CD4-positive, alpha-beta memory T cell (primary cell): ENCODE measurements at places on chromosomes 16 and 17. TPM values are rescaled to one million over a fixed set of nuclear protein-coding genes. Genes with fewer than 3 reads are reported as not detected.

- no peak for DNase-seq
Measured at GRCh38 chr16:78589331-78589730, 489.9 kb downstream of the WWOX start.

DNA sequence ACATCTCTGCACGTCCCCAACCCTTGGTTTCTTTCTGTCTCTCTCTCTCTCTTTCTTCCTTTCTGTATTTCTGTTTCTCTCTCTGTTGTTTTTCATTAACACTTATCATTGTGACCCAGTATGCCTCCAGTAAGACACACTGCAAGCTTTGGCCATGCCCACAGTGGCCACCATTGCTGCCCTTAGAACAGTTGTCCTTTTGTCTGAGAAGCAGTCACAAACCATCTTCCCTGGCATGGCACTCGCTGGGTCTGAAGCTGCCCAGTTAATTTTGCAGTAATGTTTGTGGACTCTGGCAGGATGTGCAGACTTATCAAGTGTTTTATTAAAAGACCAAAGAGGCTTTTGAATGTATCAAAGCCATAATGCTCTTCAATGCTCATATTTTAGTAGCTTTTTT, 146.9 kb downstream of the MSI2 start:
- DNase-seq: no peak

The SMIM5 gene
- total RNA-seq: not detected

DNA sequence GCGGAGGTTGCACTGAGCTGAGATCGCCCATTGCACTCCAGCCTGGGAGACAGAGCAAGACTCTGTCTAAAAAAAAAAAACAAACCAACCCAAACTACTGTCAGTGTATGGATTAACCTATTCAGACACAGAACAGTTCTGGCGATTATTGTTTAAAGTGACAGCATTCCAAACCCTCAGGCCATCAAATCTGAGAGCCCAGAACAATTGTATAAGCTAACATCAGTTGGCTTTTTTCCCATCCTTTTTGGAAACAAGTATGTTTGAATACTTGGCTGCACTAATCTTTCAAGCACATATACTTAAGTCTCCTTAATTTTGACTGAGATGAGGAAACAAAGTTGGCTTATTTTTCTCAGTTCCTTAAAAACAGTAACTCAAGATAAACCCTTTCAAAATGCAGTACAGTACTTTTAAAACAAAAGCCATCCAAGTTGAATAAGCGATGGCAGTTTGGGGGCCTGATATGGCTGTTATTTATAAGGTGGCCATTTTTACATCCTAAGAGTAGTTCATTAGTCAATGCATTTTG, 1.4 kb downstream of the ZSWIM7 start:
- DNase-seq: no peak

GRCh38 chr16:82432261-82432660, 194.5 kb upstream of the CDH13 start:
- no peak for DNase-seq

GRCh38 chr17:42670789-42671657, 5.8 kb downstream of the PLEKHH3 start:
- DNase-seq: no peak
